ENCODE measurements at places on chromosomes 7 and 10.

DNA sequence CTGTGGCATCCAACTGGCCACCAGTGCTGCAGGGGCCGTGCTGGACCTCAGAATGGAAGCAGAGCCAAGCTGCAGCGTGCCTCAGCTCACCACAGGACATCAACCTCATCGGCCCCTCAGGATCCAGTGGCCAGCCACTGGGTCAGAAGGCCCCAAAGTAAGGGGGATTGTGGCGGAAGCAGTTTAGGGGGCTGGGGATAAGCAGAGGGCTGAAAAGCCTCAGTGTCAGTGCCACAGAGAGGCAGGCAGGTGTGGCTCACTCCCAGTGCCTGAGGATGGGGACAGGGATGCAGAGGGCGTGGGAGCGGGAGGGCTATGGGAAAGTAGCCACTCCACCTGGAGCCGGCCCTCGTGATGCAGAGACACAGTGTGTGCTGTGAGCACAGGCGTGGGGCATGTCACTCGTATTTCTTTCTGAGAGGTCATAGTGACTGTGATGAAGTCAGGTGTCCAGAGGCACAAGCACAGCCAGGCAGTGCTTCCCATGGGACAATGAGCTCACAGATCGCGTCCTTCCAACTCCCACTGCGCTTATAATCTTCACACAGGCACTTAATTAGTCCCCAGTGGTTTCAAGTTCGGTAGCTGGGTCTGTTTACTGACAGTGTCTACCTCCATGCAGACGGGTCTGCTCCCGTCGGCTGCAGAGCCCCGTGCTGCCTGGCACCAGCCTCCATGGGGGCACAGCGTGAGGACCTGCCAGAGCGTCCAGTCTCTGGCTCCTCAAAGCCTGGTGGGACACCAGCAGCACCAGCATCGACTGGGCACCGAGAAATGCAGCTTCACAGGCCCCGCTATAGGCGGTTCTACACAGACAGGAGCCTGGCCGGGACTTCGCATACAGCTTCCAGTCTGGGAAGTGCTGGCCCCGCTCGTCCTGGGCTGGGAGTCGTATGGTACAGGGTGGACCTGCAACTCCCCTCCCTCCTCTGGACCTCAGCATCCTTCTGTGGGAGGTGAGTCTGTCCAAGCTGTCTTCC lies 42.9 kb upstream of the CNPY1 start:
- DNase-seq: no peak

DNA sequence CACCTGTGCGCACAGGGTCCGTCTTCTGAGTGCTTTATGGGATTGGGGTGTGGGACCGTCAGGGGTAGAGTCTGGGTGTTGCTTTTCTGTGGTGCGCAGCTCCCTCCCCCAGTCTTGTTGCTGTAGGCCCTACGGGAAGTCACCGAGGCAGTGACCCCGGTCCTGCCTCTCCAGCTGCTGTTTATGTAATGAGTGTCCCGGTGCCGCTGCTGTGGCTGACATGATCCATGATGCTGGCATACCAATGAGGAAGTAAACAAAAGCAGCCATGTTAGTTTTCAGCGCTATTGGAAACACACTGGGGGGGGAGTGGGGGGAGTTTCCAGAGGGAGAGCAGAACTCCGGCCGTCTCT lies 1.1 kb downstream of the TRIM8 start:
- peak; percentile 79 for DNase-seq

DNA sequence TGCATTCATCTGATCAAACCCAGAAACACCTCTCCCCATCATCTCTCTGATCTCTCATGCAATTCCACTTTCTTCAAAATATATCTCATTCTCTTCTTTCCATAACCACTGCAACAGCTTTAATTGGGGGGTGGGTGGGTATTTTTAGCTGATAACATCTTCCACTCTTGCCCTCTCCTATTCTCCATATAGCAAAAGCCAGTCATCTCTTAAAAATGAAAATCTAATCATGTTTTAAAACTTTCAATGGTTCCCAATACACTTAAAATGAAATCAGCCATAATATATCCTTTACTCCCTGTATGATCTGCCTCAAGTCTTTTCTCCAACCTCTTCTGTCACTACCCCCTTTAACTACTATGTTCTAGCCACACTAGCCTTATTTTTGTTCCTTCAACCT lies 1.5 kb downstream of the YME1L1 start:
- DNase-seq: no peak

DNA sequence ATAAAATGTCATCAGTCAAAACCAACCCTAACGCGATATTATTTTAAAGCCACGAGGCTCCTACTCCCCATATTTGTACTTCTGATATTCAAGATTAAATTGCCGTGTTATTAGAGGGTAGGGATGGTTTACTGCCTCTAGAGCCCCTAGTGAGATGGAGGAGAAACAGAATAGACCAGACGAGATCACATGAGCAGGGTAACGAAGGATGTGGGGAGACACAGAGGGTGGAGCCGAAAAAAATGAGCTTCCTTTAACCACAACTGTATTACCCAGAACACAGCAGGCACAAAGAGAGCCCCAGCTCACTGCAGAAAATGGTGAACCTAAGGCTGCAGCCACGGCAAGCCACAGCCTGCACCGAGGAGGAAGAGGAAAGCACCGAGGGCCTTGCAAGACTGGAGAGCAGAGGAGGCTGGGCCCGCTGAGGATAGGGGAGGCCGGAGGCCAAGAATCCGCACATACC lies 14.3 kb downstream of the ZC3HAV1 start:
- DNase-seq: no peak

GRCh38 chr10:121734589-121735045 lies 136.4 kb upstream of the FGFR2 start:
- DNase-seq: peak; percentile 31

DNA sequence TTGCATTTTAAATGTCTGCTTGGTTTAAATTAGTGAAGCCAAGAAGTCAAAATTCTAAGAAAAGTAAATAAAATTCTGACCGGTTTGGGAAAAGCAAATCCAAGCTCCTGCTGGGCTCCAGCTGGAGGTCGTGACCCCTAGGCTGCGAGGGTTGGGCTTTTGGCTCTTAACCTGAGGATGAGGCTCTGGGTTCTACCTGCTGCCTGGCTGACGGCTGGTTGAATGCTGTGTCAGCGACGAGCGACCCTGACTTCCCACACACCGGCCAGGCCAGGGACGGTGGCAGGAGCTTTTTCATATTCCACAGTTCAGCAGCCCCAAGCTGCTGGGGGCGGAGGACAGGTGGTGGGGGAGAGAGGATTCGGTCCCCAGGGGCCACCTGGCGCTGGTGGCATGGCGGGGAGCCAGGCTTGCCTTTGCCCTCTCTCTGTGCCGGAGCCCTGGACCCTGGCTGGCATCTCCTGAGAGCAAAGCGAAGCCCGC lies 843 bp upstream of the PLPP4 start:
- DNase-seq: no peak
